Sciatic nerve (tissue), 2 donors: ENCODE measurements at places on chromosomes 1 and 21. TPM values are rescaled to one million over a fixed set of nuclear protein-coding genes. Genes with fewer than 3 reads are reported as not detected.

Gene STIL
- total RNA-seq = 1.7 TPM

DNA sequence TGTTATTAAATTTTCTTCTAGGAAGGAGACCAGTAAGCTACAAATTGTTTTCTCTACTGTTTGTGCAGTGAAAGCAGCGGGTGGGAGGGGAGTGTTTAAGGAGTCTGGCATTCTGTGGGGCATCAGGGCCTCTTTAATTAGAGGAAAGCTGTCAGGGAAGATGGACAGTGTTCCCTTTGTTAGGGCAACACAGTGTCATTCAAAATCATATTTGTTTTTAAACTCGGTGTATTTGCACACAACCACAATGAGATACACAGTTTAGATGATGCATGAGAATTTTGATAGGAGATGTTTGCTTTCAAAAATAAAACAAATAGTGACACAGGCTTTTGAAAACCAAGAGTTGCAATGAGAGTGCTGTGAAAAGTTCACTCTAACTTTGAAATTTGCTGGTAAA, 15.1 kb upstream of the ST6GALNAC3 start:
- no peak for DNase-seq

Gene AGBL4
- 1.3 TPM for total RNA-seq

GRCh38 chr1:172789840-172790239, 130.9 kb downstream of the FASLG start:
- DNase-seq = no peak

Gene CA14
- total RNA-seq = 0.71 TPM

DNA sequence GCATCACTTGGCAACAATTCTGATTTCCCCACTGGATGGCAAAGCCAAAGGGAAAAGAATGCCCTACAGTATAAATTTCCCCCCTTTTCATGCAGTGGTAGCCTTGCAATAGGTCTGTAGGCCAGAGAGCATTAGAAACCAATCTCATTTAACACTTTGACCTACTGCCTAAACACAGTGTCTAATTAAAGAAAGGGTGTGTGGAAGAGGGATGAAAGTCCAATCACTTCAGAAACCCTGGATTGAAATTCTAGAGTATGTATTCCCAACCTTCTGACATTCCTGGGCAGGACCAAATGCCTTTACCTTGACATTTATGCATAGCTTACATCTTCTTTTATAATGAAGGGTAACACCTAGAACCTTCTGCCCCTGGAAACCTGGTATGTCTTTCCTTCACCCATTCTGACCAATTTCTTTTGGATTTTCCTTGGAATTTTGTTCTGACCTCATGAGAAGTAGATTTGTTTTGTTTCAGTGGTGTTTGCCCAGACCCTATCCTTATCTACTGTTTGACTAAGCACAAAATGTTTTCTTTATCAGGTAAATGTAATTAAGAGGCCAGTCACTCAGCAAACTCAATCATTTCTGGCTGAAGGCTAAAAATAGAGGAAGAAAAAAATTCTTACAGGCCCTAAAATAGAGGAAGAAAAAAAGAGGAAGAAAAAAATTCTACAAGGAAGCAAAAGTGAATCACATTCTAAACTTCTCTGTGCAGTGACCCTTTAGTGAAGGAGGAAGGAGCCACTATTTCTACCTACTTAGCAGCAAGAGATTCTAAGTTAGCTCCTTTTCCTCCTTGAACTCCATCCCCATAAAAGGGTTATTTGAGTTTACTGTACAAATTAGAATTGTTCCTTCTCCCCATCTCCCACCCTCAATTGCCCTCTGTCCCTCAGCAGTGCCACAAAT, 129.5 kb upstream of the DSCAM start:
- DNase-seq = no peak

DNA sequence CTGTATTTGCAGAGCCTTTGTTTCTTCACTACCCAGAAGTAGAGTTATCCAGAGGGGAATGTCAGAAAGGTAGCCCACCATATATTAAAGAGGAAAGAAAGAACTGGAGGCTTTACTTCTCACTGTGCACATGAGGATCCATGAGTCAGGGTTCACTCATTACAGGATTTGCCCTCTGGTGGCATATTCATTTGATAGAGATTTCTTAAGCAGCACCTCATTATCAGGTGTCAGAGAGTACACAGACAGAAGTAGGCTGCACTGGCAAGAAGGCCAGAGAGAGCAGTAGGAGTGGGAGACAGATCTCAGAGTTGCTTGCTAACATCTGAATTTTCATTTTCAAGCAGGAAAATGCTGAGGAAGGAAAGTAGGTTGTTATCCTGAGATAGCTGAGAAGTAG, 123.8 kb downstream of the PIK3R3 start:
- DNase-seq = no peak

- no peak for DNase-seq
Measured at GRCh38 chr1:61013189-61013945, 69.0 kb upstream of the NFIA start.

DNA sequence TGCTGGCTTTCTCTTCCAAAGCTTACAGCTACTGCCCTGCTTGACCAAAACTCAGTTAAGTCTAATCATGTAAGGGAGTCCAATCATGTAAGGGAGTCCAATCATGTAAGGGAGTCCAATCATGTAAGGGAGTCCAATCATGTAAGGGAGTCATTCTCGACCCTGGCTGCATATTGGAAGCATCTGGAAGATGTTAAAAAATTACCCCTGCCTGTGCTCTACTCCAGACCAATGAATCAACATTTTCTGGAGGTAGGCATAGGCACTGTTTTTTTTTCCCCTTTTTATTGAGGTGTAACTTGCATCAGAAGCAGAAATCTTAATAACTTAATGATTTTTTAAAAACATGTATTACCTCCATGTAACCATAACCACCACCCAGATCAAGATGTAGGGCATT, 9.4 kb downstream of the PIGP start:
- DNase-seq = no peak

DNA sequence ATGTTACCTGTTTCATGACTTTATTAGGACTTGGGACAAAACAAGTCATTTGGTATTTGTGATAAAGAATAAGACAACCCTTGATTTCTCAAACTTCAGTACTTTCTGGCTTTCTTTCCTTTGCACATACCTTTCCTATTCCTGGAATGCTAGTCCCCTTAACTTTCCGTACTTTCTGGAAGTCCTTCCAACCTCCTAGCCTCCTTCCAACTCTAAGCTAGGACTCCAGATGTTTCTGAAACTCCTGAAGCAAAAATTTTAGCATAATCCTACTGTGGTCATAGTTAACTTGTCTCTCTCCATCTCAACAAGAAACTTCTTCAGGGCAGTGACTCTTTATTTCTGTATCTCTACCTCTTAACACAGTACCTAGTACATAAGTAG, 19.8 kb upstream of the C1orf105 start:
- no peak for DNase-seq

DNA sequence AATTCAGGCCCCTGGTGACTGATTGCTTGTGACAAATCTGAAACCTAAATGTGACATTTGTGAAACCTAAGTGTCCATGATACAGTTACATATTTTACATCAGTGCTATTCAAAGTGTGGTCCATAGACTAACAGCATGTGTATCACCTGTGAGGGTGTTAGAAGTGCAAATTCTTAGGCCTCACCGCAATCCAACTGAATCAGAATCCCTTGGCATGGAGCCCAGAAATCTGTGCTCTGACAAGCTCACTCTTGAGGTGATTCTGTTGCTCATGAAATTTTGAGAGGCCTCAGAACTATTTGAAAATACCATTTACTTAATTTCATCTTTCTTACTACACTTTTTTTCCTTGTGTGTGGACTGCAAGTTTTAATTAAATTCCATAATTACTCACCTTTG, 587.9 kb downstream of the ADGRL2 start:
- no peak for DNase-seq

Gene KRTAP13-2
- total RNA-seq = not detected

Gene SHISAL2A
- total RNA-seq = 1.3 TPM

- no peak for DNase-seq
Measured at GRCh38 chr1:100100202-100100601, 32.5 kb downstream of the SASS6 start.

- DNase-seq = no peak
Measured at GRCh38 chr1:161195171-161195570, 3.7 kb downstream of the ADAMTS4 start.

DNA sequence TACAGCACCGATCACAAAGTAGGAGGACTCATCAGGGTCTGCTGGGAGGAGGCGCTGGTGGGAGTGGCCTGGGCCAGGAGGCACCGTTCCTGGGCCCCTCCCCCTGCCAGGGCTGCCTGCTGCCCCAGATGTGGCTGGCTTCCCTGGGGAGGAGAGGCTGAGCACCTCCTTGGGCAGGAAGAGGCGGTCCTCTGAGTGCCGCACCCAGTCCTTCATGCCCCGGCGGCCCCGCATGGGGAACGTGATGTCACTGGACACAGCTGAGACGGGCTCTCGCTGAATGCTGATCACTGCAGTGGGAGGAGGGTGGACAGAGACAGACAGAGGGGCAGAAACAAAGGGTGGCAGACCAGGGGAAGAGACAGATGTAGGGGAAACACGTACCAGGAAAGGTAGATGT, 24.8 kb downstream of the ADGRB2 start:
- no peak for DNase-seq

Gene AZIN2
- 12.4 TPM for total RNA-seq

- no peak for DNase-seq
Measured at GRCh38 chr1:28297826-28298225, 31.0 kb upstream of the MED18 start.

Gene CA6
- total RNA-seq = not detected

GRCh38 chr1:194004146-194004545, 817.7 kb upstream of the B3GALT2 start:
- no peak for DNase-seq

- no peak for DNase-seq
Measured at GRCh38 chr1:27868932-27869718, 3.2 kb upstream of the THEMIS2 start.
